Melanocyte of skin (primary cell): ENCODE measurements at places on chromosomes 1 and 21. TPM values are rescaled to one million over a fixed set of nuclear protein-coding genes. Genes with fewer than 3 reads are reported as not detected.

AMY1A gene
- total RNA-seq: not detected in 2 replicates

DNAH14 gene
- total RNA-seq: 10.3 and 29.1 TPM in 2 replicates

ELAPOR1 gene
- under 0.01 and 0.15 TPM in 2 replicates for total RNA-seq

TP73 gene
- under 0.01 TPM in 1 of 2 replicates, not detected in the other for total RNA-seq

FAM167B gene
- 28.5 and 30.3 TPM in 2 replicates for total RNA-seq

APOBEC4 gene
- not detected in 2 replicates for total RNA-seq

RAB4A gene
- total RNA-seq: 11.7 and 16.7 TPM in 2 replicates

NTMT2 gene
- total RNA-seq: not detected in 2 replicates

CLCNKA gene
- total RNA-seq: not detected in 2 replicates

TMEM61 gene
- not detected in 2 replicates for total RNA-seq

LMOD1 gene
- total RNA-seq: under 0.01 and 0.73 TPM in 2 replicates

MMP23B gene
- total RNA-seq: 0.34 TPM in 1 of 2 replicates, not detected in the other

CCDC190 gene
- not detected in 2 replicates for total RNA-seq

CFH gene
- 2.8 and 7.3 TPM in 2 replicates for total RNA-seq

OR2T29 gene
- total RNA-seq: not detected in 2 replicates

TCEA3 gene
- total RNA-seq: 1.4 and 1.5 TPM in 2 replicates

TSPAN2 gene
- total RNA-seq: not detected in 2 replicates

CBS gene
- 16.2 and 23.6 TPM in 2 replicates for total RNA-seq

SPRR2G gene
- not detected in 2 replicates for total RNA-seq

FAM72D gene
- 1.7 and 2.3 TPM in 2 replicates for total RNA-seq

HOOK1 gene
- total RNA-seq: under 0.01 TPM in 1 of 2 replicates, not detected in the other

TRIM67 gene
- total RNA-seq: not detected in 2 replicates

CLCNKB gene
- total RNA-seq: not detected in 2 replicates

S100B gene
- total RNA-seq: 667 and 800 TPM in 2 replicates

S100A3 gene
- total RNA-seq: 0.15 and 1.3 TPM in 2 replicates

LCE1D gene
- total RNA-seq: not detected in 2 replicates

CD1E gene
- total RNA-seq: not detected in 2 replicates

KDF1 gene
- total RNA-seq: not detected in 2 replicates

KCND3 gene
- under 0.01 TPM in 2 replicates for total RNA-seq

CYP4A11 gene
- not detected in 2 replicates for total RNA-seq

FAM89A gene
- 21.4 and 36.5 TPM in 2 replicates for total RNA-seq

KCTD3 gene
- total RNA-seq: 45.4 and 54.2 TPM in 2 replicates

TRABD2B gene
- not detected in 2 replicates for total RNA-seq

C4BPB gene
- not detected in 2 replicates for total RNA-seq

OR2T2 gene
- not detected in 2 replicates for total RNA-seq

C2CD4D gene
- total RNA-seq: 0.33 and 0.46 TPM in 2 replicates

CFAP107 gene
- not detected in 2 replicates for total RNA-seq

SLC44A3 gene
- total RNA-seq: 1.7 and 4.4 TPM in 2 replicates
